ENCODE measurements at places on chromosomes 16 and 17.

- DNase-seq: no peak
Measured at GRCh38 chr17:58202859-58203258, 10.3 kb downstream of the EPX start.

GRCh38 chr16:84360170-84360569 lies 8.2 kb upstream of the ATP2C2 start:
- DNase-seq: no peak

GRCh38 chr17:4040784-4041183 lies 76.5 kb upstream of the ATP2A3 start:
- no peak for DNase-seq

- no peak for DNase-seq
Measured at GRCh38 chr16:7419441-7419840, 86.8 kb downstream of the RBFOX1 start.

DNA sequence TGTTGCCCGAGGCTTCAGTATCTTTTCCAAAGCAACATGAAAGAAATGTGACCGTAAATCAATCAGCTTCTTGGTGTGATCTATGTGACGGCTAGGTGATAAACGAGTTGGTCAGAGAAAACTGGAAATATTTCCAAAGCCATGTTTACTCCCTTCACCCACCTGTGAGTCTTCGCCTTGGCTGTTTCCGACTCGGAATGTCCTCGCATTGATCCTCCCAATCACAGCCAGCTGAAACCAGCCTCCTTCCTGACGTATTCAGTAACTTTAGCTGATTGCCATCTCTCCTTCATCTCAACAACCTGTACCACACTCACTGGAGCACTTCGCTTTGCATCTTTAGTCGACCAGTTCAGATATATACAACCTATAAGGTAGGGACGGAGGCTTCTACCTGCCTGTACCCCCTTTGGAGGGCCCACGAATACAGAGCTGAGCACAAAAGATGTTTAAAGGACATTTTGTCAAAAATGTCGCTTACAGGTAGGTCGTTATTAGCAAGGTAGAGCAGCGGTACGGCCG lies 705 bp downstream of the KRABD2 start:
- no peak for DNase-seq

DNA sequence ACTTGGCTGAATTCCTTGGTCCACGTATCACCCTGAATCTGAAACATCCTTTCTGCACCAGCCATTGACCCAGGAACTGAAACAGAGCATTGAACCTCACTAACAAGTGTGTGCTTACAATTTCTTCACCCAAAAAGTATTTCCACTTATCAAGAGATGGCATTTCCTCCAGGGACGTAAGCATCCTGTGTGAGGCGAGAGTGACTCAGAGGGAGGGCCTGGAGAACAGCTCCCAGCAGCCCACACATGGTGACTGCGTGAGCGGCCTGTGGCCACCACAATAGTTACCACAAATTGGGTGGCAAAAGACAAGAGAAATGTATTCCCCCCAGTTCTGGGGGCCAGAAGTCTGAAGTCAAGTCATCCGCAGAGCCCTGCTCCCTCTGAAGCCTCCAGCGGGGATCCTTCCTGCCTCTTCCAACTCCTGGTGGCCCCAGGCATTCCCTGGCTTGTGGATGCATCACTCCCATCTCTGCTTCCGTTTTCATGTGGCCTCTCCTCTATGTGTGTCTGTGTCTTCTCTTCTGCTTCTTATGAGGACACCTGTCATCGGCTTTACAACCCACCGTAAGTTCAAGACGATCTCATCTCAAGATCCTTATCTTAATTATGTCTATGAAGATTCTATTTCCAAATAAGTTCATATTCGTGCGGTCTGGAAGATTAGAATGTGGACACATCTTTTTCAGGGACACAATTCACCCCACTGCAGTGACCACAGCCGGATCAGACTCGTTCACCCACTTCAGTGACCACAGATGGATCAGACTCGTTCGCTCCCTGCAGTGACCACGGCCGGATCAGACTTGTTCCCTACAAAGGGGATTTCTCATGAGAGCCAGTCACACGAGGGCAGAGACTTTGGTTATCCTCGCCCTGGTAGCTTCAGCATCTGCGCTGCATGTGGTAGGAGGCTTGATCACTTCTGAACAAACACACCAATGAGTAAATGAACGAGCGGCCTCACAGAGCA lies 122.6 kb upstream of the FOXF1 start:
- DNase-seq: peak; percentile 94

- no peak for DNase-seq
Measured at GRCh38 chr17:37092701-37093100, 143.9 kb downstream of the AATF start.

- no peak for DNase-seq
Measured at GRCh38 chr17:81432941-81433340, 37.7 kb downstream of the BAHCC1 start.

Data from AG04450 (cell line).